ENCODE measurements at places on chromosomes 4 and X.

DNA sequence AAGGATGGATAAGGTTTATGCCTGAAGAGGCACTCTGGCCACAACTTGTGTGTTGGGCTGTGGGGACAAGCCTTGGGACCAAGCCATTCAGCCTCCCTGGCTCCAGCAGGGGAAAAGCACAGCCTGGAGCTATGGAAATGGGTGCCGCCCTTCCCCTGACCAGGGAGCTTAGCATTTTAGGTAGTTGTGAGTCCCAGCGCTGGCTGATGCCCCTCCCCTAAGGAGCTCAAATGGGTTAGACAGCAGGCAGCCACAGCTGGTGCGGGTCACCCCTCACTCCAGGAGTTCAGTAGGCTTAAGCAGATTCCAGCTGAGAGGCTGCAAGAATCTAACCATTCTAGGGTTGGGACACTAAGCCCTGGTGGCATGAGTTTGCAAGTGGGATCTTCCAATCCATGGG lies 172.9 kb downstream of the KCNIP4 start:
- no peak for DNase-seq

DNA sequence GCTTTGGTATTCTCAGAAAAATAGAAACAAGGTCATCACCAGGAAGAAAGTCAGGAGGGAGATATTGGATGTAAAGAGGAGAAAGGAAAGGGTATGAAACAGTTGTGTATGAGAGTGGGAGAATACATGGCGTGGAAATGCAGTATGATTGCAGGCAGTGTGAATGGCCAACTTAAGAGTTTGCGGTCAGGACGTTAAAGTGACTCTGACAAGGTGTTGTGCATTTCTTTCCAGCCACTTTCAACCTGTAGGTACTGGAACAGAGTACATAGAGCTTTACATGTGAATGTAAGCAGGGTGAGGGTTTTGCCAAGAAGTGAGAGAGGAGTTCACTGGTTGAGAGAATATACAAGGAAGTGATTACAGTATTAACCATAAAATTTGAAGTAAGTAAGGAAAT lies 15.7 kb downstream of the ATP10D start:
- DNase-seq: no peak

DNA sequence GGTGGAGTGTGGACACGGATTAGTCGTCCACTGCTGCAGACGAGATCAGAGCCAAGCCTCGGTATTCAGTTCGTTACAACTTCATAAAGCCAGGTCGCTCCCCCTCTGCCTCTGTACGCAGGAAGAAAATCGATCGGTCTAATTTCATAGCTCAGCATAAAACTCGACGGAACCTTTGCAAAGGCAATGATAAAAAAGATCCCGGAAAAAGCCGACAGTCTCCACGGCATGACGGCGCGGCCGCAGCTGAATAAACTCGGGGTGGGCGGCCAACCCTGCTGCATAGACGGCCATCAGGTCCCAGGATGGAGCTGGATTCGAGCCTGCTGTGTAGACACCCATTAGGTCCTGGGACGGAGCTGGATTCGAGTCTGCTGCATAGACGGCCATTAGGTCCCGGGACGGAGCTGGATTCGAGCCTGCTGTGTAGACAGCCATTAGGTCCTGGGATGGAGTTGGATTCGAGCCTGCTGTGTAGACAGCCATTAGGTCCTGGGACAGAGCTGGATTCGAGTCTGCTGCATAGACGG lies 113.8 kb upstream of the PPP2R3B start:
- no peak for DNase-seq

DNA sequence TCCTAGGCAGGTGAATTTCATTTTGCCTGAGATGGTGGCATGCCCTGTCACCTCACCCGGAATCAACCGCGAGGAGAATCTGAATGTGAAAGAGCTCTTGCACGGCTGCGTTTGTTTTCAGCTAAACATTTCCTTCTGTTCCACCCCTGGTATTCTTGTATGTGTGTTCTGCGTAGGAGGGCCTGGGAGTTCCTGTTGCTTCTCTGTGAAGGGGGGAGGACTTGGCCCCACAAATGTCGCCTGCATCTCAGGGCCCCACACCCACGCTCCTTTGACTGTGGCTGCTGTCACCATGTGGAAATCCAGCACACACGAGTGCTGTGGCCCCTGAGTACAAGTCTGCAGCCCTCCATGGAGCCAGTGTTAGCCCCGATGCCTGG lies 45.8 kb upstream of the CLCN4 start:
- DNase-seq: peak; percentile 19

DNA sequence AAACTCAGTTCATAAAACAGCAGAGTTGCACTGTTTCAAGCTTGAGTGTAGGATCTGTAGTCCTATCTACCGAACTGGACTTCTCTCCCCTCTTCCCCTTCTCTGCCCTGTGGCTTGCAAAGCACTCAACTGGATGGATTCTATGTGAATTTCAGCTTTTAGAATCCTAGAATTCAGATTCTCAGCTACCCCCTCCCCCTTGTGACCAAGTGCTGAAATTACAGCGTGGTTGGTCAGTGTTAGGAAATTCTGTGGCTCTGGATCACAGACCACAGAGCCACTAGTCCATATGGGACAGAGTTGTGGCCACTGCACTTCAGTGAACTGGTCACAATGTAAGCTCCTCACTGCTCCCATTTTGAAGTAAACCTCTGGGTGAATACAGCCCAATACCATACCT lies 64.6 kb upstream of the TRPC5 start:
- no peak for DNase-seq

DNA sequence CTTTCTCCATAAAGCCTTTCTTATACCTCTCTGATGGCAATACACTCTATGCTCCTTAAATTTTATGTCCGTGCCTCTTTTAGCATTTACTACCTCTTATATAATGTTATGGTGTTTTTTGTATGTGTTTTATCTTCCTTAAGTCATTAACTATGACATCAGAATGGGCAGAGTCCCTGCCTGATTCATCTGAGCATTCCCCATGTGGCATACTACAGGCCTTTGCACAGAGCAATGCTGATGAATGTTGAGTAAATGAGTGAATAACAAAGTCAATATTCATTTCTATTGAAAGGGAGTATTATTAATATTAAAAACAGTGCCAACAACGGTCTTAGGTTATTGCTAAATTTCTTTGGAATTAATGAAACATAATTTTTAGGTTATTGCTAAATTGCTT lies 18.8 kb upstream of the RPS6KA3 start:
- DNase-seq: no peak

DNA sequence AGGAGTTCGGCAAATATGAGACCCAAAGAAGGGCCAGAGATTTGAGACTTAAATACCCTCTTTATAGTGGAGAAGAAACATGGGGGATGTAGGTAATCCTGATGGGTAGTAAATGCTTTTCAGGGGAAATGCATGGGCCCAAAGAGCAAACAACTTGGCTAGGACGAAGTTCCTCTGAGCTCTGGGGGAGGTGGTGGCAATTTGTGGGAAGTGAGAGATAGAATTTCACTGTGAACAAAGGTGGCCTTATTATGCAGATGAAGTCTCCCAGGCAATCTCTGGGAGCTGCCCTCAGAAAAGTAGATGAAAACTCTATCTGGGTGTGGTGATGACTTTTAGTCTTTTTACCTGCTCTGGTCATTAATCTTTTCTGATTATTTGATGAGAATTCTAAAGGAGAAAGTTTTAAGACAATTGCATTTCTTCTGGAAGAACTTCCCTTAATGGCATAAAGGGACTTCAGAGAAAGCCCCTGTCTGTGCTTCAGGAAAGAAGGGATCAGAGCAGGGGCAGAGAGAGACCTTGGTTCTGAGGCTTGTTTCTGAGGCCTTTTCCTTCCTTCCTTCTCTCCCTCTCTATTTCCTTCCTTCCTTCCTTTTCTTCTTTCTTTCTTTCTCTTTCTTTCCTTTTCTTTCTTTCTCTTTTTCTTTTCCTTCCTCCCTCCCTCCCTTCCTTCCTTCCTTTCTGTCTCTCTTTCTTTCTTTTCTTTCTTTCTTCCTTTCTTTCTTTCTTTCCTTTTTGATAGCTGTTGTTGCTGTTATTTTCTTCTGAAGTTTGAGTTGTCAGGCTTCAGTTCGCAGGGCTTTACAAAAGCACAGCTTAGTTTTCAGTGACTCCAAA lies 37.5 kb upstream of the MAOA start:
- no peak for DNase-seq

DNA sequence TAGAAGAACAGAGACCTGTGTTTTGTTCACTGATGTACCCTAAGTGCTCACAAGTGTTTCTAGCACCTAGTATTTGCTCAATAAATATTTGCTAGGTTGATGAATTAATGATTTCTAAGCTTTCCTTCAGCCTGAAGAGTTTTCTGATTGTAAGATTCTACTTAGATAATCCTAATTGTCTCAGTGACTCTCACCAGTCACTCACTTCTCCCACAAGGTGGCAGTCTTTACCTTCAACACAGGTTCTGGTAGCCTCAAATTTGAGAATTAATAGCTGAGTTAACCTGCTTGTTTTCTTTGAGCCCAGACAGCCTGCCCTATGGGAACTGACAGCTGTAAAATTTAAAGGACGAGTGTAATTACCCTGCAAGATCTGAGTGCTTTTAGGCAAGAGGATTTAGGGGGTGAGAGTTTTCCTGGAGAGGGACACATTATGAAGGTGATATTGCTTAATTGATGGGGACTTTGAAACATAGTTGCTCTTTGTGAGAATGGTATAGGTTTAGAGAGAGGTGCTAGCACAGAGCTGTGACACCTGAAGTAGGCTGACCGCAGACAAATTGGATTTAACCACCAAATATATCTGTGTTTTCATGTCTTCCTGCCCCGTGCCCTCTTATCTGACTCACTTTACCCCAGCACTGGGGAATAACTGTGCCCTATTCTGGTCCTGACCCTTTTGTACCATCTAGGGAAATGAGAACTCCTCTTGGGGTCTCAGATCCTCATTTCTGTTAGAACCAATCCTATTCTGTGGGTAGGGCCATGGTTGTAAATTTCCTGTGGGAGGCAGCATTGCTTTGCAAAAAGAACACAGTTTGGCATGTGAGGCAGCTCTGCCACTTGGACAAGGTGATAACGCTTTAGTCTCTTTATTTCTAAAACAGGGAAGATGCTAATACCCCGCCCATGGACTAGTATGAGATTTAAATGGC lies 27.7 kb downstream of the CD38 start:
- DNase-seq: peak; percentile 61

GRCh38 chr4:38957261-38957815 lies 74.9 kb downstream of the TMEM156 start:
- DNase-seq: no peak

- DNase-seq: no peak
Observed at GRCh38 chr4:2409381-2409783, 9.1 kb downstream of the ZFYVE28 start.

DNA sequence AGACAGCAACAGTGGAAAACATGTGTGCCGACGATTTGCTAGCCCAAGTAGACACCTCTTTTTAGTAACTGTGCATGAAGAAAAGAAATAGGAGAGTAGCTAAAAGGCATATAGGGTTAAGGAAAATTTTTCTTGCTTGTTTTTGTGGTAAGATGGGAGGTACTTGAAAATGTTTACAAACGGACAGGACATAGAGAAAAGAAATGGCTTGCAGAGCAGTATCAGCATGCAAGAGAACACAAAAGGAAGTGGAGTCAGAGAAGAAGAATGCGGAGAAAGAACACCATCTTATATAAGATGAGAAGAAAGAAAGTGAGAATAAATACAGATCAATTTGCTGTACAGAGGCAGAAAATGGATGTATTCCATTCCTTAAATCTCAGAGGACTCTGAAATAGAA lies 263.7 kb upstream of the ETNPPL start:
- DNase-seq: peak; percentile 45

GRCh38 chr4:113587640-113588275 lies 173.8 kb downstream of the CAMK2D start:
- no peak for DNase-seq

Data from EH (cell line).